ENCODE measurements at places on chromosomes 4 and X.

- DNase-seq = no peak
Observed at GRCh38 chr4:153748378-153748777, 11.4 kb downstream of the RNF175 start.

- no peak for DNase-seq
Observed at GRCh38 chr4:148240241-148240640, 202.0 kb downstream of the NR3C2 start.

DNA sequence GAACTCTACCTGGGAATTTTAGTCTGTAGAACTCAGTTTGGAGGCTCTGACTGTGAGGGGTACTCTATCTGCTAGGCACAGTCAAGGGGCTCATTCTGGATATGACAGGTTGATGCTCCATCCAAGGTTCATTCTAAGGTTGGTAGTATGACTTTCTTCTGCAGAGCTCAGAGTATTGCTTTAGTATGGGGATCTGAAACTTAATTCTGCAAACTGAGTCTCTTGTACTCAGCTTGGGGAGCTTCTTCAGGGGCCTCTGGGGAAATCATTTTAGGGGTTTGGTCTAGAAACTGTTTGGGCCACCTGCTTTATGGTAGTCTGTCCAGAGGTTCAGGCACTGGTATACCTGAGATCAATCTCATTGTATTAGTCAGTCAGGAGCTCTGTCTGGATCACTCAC is 9.7 kb upstream of the TSR2 start:
- no peak for DNase-seq

GRCh38 chrX:139079789-139080188 is 368.3 kb upstream of the FGF13 start:
- no peak for DNase-seq

DNA sequence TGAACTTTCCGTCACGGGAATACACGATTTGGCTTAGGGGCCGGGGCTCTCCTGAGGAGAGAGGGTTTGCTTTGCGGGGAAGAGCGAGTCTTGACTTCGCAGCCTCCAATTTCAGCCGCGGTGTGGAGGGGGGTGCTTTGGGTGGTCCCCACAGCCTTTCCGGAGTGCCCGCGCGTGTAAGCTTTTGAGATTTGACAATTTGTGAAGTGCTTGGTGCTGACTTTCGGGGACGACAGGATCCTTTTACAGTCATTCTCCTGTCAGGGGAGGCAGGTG is 355 bp downstream of the SCML1 start:
- DNase-seq = no peak

GRCh38 chr4:115360431-115360830 is 247.0 kb upstream of the NDST4 start:
- no peak for DNase-seq

- DNase-seq = peak; percentile 1
Observed at GRCh38 chr4:77586951-77587383, 18.7 kb upstream of the CXCL13 start.

DNA sequence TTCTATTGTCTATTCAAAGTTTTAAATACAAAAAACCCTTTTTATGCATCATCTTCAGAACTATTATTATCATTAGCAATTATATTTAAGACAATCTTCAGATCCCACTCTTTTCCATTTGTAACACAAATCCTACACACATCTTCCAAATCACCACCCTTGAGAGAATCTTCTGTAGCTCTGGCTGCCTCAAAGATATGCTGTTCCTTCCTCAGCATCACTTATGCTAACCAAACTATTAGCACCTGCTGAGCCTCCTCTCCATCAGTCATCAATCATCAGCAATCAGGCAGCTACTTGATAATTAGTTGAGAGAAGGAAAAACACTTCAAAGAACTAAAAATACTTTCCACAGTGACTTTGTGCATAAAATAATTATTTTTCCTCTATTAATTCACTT is 1082.2 kb downstream of the C4orf33 start:
- DNase-seq = no peak

GRCh38 chr4:38237139-38237538 is 276.9 kb downstream of the PTTG2 start:
- no peak for DNase-seq

DNA sequence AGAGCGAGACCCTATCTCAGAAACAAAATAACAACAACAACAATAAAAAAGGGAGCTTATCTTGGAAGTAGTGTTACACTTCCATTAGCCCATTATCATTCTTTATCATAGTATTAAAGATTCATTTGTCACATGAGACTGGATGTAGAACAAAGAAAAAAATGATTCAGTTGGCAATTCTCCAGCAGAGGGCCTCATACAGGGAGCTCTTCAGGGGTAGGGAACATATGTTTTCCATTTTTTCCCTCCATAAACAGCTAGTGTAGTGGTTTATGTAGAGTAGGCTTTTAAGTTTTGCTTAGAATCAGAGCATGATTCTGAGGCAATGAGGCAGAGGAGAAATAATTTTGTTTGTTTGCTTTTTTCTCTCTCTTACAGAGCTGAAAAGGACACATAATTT is 5.8 kb downstream of the CPE start:
- no peak for DNase-seq

Data from activated CD8-positive, alpha-beta memory T cell treated with anti-CD3 and anti-CD28 coated beads for 1 hour (primary cell).